Forelimb muscle (tissue), 1 donor: ENCODE measurements at places on chromosomes 4 and X. TPM values are rescaled to one million over a fixed set of nuclear protein-coding genes. Genes with fewer than 3 reads are reported as not detected.

GRCh38 chrX:120790118-120790517, 85.5 kb downstream of the CT47B1 start:
- peak; percentile 77 for DNase-seq

- no peak for DNase-seq
Measured at GRCh38 chrX:23332101-23332887, 2.4 kb upstream of the PTCHD1 start.

DNA sequence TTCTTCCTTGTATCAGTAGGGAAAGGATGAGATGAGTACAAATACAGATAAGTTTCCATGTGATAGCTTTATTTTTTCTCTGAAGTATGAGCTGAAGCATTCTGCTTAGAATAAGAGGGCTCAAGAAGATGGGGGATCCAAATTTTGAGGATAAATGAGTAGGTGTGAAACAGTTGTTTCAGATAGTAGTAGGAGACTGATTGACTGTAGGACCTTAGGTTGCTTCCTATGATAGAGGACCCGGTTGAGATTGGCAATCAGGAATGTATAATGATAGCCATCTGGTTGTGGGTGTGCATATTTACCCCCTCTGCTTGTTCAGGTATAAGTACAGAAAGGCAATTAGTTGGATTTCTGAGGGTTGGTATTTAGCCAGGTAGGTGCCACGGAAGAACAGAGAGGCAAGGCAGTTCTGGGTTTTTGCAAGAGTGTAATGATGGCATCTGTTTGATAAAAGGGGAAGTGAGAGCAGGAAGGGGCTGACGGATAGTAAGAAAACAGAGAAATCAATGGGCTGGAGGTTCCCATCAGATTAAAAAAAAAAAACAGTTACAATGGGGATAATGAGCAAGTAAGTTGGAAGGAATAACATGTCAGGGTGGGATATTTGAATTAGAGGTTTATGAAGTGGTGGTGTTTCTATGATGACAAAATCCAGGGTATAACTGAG, 13.7 kb downstream of the OCRL start:
- DNase-seq, result no peak

DNA sequence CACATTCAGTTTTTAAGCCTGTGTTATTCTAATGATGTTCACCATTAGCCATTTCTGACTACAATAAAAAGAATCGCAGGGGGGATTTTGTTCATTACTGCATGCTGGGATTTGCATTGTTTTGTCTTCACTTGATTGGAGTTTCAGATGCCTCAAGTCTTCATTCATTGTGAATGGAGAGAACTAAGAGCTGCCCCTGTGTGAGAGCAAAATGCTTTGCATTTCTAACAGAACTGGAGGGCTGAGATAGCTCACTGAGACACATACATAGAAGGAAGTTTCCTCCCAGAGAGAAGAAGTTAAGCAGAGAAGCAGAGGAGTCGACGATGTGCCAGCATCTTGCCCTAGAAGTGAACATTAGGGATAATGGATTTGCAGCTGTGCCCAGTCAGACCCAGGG, 113.5 kb upstream of the GATB start:
- DNase-seq, result no peak

DNA sequence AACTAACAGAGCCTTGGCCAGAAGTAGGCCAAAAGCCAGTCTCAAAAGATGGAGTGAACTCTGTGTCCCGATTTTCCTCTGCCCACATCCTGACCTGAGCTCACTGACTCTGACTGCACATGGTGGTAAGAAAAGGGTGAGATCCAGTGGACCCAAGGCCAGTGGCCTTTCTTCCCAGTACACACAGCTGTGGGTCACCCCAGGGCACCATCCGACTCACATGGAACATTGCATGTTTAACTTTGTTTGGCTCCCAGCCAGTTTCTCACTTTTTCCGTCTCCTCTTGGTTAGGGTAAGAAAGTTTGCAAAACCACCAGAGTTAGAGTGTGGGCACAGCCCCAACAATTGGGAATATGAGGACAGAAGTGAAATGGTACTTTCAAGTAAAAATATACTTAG, 69.8 kb downstream of the GAB1 start:
- DNase-seq, result no peak

- no peak for DNase-seq
Measured at GRCh38 chr4:67658302-67658701, 42.7 kb downstream of the UBA6 start.

DNA sequence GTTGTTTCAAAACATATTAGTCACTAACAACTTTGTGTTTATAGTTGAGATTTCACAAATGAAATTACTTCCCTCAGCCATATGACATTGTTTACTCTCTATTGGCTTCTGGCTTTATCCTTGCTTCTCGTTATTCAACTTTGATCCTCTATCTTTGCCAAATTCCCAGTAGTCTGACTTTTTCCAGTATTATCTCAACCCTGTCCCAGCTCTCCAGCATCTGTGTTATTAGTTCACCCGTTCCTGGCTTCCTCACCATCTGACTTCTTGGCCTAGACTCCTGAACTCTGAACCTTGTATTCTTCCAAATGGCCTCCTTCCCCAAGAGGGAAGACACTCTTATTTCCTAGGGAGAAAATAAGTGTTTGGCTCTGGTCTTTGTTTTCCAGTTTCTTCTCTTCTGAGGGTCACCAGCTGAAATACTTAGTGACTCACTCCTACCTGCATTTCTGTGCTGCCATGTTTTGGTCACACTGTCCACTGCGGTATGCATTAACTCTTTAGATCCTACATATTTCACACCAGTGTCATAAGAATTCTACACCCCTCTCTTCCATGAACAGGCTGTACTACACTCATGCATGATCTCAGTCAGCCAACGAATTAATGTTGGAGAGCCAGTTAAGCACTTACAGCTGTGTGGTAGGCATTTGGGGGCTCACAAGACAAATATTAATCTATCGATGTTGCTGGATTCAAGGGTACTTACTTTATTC, 17.0 kb upstream of the ARHGAP24 start:
- DNase-seq, result no peak

DNA sequence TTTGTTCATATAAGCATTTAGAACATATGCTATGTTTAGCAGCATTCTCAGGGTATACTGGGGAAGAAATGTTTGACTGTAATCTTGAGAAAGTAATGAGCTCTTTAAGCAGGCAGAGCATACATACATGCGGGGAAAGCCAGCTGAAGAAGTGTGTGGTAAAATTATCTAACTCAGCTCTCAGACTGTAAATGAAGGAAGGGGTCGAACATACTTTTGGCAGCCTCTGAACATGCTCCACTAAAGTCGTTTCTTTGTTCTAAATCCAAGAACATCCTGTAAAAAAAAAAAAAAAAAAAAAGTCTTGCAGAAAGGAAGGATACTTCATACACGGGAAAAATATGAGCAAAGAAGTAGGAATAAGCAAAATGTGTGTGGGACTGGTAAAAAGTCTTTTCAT, 224.8 kb downstream of the GRID2 start:
- DNase-seq, result no peak

- DNase-seq, result no peak
Measured at GRCh38 chr4:163110442-163110841, 56.2 kb downstream of the NAF1 start.

- no peak for DNase-seq
Measured at GRCh38 chr4:2850966-2851798, 7.5 kb downstream of the ADD1 start.

- DNase-seq, result no peak
Measured at GRCh38 chrX:68677998-68678397, 30.5 kb downstream of the STARD8 start.

DNA sequence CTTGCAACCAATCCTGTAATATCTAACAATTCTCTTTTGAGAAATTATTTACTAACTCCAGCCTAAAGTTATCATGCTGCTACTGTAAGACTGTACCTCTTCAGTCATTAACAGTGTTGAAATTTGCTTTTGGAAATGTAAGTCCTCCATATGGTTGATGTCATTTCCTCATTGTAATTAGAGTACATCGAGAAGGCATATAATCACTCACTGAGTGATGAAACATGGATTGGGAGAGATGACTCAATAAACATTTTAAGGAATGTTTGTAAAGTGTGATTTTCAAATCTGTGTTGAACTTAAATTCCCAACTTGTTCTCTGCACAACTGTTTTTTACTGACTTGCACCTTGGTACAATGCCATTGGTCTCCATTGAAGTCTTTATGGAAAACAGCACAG, 61.2 kb downstream of the HMGB2 start:
- no peak for DNase-seq

DNA sequence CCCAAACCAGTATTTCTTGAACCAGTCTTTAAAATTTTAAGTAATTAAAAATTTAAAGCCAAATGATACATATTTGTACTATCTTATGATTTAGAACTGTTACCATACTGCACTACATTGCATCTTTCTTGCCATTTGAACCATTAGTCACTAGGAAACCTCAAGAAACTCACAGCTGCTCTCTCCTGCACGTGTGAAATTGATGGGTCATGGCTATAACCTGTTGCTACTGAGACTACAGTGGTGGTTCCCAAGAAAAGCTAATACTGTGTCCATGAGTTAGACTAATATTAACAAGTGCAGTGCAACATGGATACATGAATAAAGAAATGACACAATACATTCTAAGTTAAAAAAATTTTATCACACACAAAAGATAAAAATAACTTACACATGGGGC, 88.4 kb downstream of the PDE5A start:
- no peak for DNase-seq

DNA sequence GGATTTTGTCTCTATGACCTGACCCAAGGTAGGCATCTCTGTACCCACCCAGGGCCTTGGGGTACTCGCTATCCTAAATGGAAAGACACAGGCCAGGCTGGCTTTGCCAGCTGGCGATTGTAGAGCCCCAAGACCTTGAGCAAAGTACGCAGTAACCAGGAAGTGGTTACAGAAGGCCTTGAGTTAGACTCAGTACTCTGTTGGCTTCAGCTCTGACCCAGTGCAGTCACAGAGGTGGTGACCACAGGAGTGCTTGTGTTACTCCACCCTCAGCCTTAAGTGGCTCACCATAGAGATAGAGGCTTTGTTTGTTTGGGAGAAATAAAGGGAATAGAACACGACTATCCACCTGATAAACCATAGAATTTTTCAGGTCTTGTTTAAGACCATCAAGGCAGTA, 880.5 kb upstream of the POU3F4 start:
- DNase-seq, result no peak

- DNase-seq, result no peak
Measured at GRCh38 chr4:41125558-41126311, 88.6 kb downstream of the APBB2 start.

- DNase-seq, result no peak
Measured at GRCh38 chr4:148795156-148795864, 353.1 kb upstream of the NR3C2 start.

DNA sequence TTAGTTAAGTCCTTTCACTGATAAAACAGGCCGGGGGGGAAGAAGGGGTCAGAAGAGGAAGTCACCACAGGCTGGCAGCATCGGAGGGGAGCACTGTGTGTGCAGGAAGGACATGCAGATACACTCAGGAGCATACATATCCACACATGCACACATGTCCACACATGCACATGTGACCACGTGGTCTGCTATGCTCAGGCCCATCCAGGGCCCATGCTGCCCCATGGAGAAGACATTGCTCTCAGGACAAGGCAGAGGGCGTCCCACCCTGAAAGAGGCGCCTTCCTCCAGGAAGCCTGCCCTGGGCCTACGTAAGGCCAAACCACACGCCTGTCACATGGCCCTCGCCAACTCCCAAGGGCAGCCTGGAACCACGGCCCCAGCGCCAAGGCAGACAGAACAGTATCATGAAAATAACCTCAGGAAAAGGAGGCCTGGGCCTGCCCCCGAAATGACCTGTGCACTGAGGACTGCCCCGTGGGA, 15.8 kb downstream of the WDR1 start:
- DNase-seq, result no peak

DNA sequence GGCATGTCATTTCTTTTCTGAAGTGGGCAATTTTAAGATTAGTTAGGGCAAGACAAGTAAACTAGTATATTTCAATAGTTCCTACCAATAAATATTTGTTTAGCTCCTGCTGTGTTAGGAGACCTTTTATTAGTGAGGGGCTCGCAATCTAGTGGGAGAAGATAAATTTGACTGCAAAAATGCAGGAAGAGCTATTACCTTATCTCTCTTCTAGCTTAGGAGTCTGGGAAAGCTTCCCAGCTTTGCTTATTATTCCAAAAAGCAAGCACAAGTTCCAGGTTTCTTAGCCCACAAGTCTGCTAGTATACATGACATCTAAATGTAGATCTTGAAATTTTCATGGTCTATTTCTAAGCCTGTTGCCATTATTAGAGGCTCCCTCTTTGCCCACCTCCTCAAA, 191.1 kb downstream of the GC start:
- no peak for DNase-seq

DNA sequence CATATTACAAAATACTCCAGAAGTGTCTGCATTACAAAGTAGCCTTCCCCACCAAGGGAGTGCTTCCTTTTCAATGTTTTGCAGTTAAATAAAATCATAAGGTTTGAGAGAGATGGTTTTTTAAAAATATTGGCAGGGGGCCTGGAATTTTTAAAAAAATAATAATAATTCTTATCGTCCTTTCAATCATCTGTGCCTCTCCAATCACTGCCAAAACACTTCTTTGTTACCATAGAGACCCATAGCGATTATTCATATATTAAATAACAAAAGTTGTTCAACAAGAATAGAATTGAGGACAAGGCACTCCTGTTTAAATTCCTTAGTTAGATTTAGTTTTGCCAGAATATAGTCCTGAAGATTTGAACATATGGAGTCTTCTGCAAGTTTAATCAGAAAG, 203.1 kb downstream of the FAT4 start:
- no peak for DNase-seq

DNA sequence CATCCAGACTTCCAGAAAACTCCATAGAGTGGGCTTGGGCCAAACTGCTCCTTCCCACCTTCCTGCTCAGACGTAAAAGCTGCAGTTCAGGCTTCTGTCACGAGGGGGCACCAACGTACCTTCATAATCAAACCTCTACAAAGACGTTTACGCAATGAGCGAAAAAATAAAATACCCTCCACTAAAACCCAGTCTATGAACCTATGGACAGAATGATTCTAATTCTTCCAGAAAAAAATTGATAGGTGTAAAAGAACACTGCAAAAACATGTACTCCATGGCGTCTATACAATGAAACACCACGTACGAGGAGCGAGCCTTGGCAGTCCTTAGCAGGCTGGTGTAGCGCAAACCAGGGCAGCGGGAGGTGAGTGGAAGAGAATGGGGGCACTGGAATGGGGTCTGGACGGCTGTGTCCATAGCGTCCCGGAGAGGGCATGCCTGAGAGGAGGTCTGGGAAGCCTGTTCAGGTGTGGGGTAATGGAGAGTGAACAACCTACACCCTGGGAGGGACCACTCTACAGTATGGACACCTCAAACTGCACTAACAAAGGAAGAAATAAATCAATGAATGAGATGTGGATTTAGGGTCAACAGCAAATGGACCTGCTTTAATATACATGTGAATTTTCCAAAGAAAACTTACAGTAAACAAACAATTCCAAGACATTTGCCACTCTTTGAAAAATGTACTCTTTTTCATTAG, 14.4 kb upstream of the RAB40A start:
- peak; percentile 40 for DNase-seq

ERAS gene
- 0.16 TPM for polyA plus RNA-seq

ZNF185 gene
- polyA plus RNA-seq, result 13.1 TPM

MAGEB17 gene
- polyA plus RNA-seq, result not detected

HSFX2 gene
- 0.18 TPM for polyA plus RNA-seq

PRRG1 gene
- 13.1 TPM for polyA plus RNA-seq

TLR3 gene
- 1.4 TPM for polyA plus RNA-seq

RHOXF2 gene
- 0.09 TPM for polyA plus RNA-seq

SSX4 gene
- not detected for polyA plus RNA-seq

CXCL6 gene
- polyA plus RNA-seq, result not detected

HTN3 gene
- not detected for polyA plus RNA-seq

HS3ST1 gene
- 0.05 TPM for polyA plus RNA-seq

MAGEA9B gene
- not detected for polyA plus RNA-seq
